ENCODE measurements at places on chromosomes 13 and 19. TPM values are rescaled to one million over a fixed set of nuclear protein-coding genes. Genes with fewer than 3 reads are reported as not detected.

TICAM1 gene
- total RNA-seq = 5.5 TPM

CGB8 gene
- total RNA-seq = not detected

TMTC4 gene
- 23.1 TPM for total RNA-seq

SMAD9 gene
- total RNA-seq = 8.3 TPM

CELF5 gene
- total RNA-seq = not detected

MAST1 gene
- total RNA-seq = 0.36 TPM

SYNGR4 gene
- not detected for total RNA-seq

SMIM24 gene
- total RNA-seq = not detected

TOMM40 gene
- 45.9 TPM for total RNA-seq

ZNF480 gene
- 4.2 TPM for total RNA-seq

RXFP2 gene
- total RNA-seq = not detected

CEACAM4 gene
- not detected for total RNA-seq

STOML3 gene
- not detected for total RNA-seq

ZNF575 gene
- 0.36 TPM for total RNA-seq

KIR2DL3 gene
- total RNA-seq = not detected

C2CD4C gene
- not detected for total RNA-seq

KCNJ14 gene
- 0.65 TPM for total RNA-seq

CBY2 gene
- not detected for total RNA-seq

KCNC3 gene
- total RNA-seq = 0.53 TPM

COMMD6 gene
- 44.0 TPM for total RNA-seq

KLK8 gene
- total RNA-seq = not detected

PGLYRP2 gene
- total RNA-seq = not detected

LRP3 gene
- 49.3 TPM for total RNA-seq

SHISA2 gene
- not detected for total RNA-seq

ZNF274 gene
- total RNA-seq = 20.6 TPM

All from smooth muscle cell of the pulmonary artery (primary cell).